ENCODE measurements at places on chromosomes 12 and 14.
A peak's percentile ranks its signal among the peaks of the same experiment; 100 is the strongest.

DNA sequence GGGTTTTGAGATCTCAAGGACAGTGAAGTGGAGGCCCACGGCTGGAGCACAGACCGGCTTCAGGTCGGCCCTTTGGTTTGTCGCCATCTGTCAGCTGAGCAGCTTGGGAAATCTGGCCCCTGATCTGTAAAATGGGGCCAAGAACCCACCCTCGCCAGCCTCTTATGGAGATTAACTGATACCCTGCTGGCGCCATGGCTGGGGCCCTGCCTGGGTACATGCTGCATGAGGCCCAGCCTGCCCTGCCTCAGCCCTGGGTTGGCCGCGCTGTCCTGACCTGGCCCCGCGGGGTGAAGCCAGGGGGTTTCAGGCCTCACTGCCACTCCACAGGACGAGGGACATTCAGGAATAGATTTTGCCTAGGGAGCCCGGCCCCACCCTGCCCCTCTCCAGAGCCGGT lies 33.9 kb upstream of the MEG3 start:
- no peak for DNase-seq

GRCh38 chr12:30197392-30198057 lies 413.8 kb upstream of the TMTC1 start:
- no peak for DNase-seq

DNA sequence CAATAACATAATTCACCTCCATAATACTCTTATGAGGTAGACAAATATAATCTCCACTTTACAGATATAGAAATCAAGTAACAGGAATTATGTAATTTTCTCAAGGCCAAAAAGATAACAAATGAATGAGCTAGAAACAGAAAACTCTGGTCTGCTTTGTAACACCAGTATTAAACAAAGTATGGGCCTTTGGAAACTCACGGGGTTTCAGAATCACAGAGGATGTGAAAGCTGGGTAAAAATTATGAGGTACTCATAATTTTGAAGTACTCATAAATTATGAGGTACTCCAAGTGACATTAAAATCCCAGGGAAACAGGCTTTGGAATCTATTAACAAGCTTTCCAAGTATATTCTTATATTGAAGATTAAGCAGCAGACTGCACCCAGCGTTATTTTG lies 140.2 kb downstream of the MED13L start:
- DNase-seq = no peak

DNA sequence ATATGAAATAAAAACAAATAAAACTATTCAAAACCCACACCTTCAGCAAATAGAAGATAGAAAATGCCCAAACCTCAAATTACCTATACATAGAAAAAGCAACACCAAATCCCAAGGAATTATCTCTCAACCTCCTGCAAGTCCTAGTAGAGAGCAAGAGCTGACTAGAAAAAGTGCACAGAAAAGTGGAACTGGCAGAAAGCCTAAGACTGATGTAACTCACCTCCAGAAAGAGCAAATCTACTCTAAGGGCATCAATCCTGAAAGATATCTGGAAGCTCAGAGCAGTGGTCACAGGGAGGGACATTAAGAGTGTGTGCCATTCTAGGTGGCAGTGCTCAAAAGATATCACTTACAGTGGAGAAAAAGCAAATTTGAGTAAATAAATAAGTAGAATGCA lies 62.1 kb upstream of the PLEKHG7 start:
- no peak for DNase-seq

DNA sequence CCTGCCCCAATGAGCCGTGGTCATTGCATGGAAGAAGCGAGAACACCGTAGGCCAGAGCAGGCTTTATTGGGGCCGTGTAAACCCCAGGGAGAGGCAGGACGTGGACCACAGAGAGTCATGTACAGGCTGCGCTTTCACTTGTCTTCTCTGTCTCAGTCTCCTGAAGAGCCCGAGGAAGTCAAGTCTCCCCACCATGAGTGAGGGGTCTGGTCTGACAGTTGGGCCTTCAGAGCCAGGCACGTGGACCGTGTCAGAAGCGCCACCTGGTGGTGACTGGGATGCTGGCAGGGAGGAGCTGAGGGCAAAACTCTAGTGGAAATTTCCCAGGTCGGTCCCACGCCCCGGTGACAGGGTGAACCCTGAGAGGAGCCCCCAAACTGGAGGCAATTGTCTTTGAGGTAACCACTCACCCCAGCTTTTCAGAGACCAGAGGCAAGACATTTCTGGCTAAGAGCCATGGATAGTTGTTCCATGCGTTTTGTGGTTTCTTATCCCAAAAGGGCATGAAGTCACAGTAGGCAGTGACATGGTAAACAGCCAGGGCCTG lies 17.4 kb downstream of the RPS6KL1 start:
- DNase-seq = peak; percentile 83

- DNase-seq = no peak
These were observed 566.6 kb upstream of the FBXO33 start for GRCh38 chr14:39998854-39999253.

DNA sequence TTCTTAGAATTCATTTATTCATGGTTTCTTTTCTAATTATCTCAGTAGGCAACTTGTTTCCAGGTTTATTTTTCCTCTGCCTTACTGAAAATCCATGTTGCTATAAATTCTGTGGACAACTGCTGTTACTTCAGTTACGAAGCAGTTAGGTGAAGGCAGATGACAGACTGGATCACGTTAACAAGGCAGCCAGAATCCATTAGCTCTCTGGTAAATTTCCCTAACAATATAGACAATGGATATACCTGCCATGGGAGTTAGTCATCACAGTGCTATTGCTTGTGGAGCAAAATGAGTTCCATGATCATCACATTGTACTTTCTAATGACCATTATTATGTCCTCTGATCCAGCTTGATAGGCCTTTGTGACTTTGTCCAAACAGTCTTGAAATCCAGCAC lies 291.5 kb downstream of the NELL2 start:
- no peak for DNase-seq

GRCh38 chr12:132174839-132175490 lies 30.7 kb downstream of the NOC4L start:
- DNase-seq = no peak

DNA sequence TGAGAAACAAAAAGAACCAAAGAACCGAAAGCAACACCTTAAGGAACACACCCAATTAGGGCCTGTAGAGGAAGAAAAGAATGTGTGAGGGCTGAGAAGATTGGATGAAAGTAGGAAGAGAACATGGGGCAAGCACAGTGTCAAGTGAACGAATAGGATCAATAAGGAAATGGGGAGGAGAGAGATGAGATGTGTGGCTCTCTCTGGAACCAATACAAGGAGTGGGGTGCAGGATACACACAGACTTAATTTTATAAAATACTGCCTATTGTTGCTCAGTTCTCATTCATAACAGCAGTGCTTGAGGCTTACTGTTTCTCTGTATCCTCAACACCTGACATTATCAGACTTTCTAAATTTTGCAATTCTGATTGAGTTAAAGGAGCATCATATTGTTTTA lies 93.3 kb downstream of the MYRFL start:
- no peak for DNase-seq

GRCh38 chr14:75156111-75156510 lies 20.3 kb downstream of the TMED10 start:
- no peak for DNase-seq

- no peak for DNase-seq
These were observed 59.5 kb downstream of the DAAM1 start for GRCh38 chr14:59247801-59248584.

- no peak for DNase-seq
These were observed 9.4 kb downstream of the MYBPC1 start for GRCh38 chr12:101604132-101604531.

DNA sequence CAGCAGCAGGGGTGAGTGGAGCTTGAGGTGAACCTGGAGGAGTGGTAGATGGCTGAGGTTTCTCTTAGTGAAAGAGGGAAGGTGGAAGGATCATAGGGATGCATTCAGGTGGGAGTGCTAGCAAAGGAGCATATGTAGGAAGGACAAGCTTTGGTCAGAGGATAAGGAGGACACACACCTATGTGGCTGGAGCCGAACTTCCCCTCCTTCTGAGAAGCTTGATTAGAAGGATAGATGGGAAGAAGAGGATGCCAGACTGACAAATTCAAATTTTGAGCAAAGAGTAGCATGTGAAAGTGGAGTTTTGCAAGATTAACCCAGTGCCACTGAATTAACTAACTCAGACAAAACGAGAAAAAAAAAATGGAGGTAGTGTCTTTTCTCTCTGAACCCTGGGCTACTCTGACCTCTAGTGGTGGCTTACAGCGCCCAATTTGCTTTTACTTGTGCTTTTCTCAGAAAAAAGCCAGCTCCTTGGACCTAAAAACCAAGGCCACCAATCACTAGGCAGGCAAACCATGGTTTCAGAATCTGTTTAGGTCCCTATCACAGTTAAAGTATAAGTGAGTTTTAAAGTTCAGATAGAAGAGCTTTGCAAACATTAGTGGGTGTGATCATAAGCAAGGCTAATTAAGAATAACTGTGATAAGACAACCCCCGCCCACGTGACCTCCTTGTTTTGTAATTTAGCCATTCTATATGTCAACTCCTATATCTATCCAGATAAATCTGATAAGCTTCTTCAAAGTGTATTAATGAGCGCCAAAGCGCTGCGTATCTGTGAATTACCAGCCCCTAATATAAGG lies 15.5 kb downstream of the EMP1 start:
- peak; percentile 58 for DNase-seq

DNA sequence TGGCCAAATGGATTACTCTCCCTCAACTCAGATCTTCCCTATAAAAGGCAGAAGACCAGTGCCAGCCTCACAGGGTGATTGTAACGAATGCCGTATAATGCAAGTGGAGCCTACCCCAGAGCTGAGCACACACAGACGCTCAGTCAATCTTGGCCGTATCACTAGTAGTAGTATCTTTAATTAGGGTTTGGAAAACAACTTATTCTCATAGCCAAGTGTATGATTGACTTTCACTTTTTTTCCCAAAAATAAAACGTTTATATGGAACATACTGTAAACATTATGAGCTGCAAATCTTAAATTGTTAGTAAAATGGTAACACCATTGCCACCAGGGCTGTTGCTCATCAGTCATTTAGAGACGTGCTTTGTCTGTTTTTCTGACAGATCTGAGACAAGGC lies 30.4 kb downstream of the PLEKHG7 start:
- no peak for DNase-seq
